Chondrocyte (in vitro differentiated cells): ENCODE measurements at places on chromosomes 5 and 9. TPM values are rescaled to one million over a fixed set of nuclear protein-coding genes. Genes with fewer than 3 reads are reported as not detected.

The TICAM2 gene
- 3.2 to 4.7 TPM (median 4.0 TPM) in 3 replicates for total RNA-seq

The RGS7BP gene
- total RNA-seq = not detected in 3 replicates

The GRIA1 gene
- total RNA-seq = 0.55 to 13.9 TPM (median 0.77 TPM) in 3 replicates

The PITX1 gene
- total RNA-seq = 0.18 TPM in 1 of 3 replicates, not detected in the others

The MPDZ gene
- total RNA-seq = 42.5 to 60.4 TPM (median 46.9 TPM) in 3 replicates

The KCNIP1 gene
- 7.7 to 12.0 TPM (median 8.7 TPM) in 3 replicates for total RNA-seq

The SNCAIP gene
- total RNA-seq = 1.2 to 2.6 TPM (median 1.6 TPM) in 3 replicates

The TNFSF8 gene
- total RNA-seq = not detected in 3 replicates

The ZFP2 gene
- total RNA-seq = 1.6 to 2.1 TPM (median 1.7 TPM) in 3 replicates

The PDZD2 gene
- total RNA-seq = 30.9 to 34.0 TPM (median 32.1 TPM) in 3 replicates

The SV2C gene
- 0.02 TPM in 1 of 3 replicates, not detected in the others for total RNA-seq

The TNC gene
- total RNA-seq = 61.3 to 179 TPM (median 64.1 TPM) in 3 replicates

The CDKN2A gene
- 20.7 to 31.7 TPM (median 21.2 TPM) in 3 replicates for total RNA-seq

The CDH12 gene
- total RNA-seq = not detected in 3 replicates

The ANGPTL2 gene
- total RNA-seq = 26.7 to 39.7 TPM (median 39.0 TPM) in 3 replicates

The DMGDH gene
- 1.9 to 3.2 TPM (median 3.1 TPM) in 3 replicates for total RNA-seq

The OR1Q1 gene
- not detected in 3 replicates for total RNA-seq

The SRP19 gene
- 49.2 to 60.9 TPM (median 55.7 TPM) in 3 replicates for total RNA-seq
